A549 treated with ZK216348 at 1 μM for 4 hours (cell line): ENCODE measurements at places on chromosomes 6 and 20. TPM values are rescaled to one million over a fixed set of nuclear protein-coding genes. Genes with fewer than 3 reads are reported as not detected.

Gene TNNC2
- not detected in 5 replicates for total RNA-seq

Gene IYD
- total RNA-seq, result not detected in 5 replicates

Gene ARFGEF3
- total RNA-seq, result 0.45 to 0.61 TPM (median 0.48 TPM) in 5 replicates

Gene C20orf173
- not detected in 5 replicates for total RNA-seq

Gene SLC26A8
- total RNA-seq, result not detected in 5 replicates

Gene MCCD1
- not detected in 5 replicates for total RNA-seq

Gene CEP162
- 1.2 to 3.0 TPM (median 1.7 TPM) in 5 replicates for total RNA-seq

Gene CAP2
- 11.3 to 14.7 TPM (median 12.5 TPM) in 5 replicates for total RNA-seq

Gene GCLC
- total RNA-seq, result 94.9 to 158 TPM (median 115 TPM) in 5 replicates

Gene CABLES2
- total RNA-seq, result 4.0 to 6.1 TPM (median 5.5 TPM) in 5 replicates

Gene OPN5
- total RNA-seq, result not detected in 5 replicates

Gene ZDHHC14
- total RNA-seq, result 2.4 to 4.0 TPM (median 3.4 TPM) in 5 replicates

Gene PTGIS
- 0.04 TPM in 1 of 5 replicates, not detected in the others for total RNA-seq

Gene BHLHE23
- total RNA-seq, result not detected in 5 replicates

Gene PI16
- total RNA-seq, result not detected in 5 replicates

Gene TRIM27
- total RNA-seq, result 34.4 to 47.3 TPM (median 46.3 TPM) in 5 replicates

Gene GPLD1
- total RNA-seq, result 0.60 to 1.6 TPM (median 0.93 TPM) in 5 replicates

Gene SPATA25
- total RNA-seq, result 0.39 to 0.89 TPM (median 0.85 TPM) in 4 of 5 replicates, not detected in the other

Gene LPA
- 0.05 TPM in 1 of 5 replicates, not detected in the others for total RNA-seq

Gene ME1
- 35.8 to 44.2 TPM (median 37.6 TPM) in 5 replicates for total RNA-seq

Gene CFAP206
- total RNA-seq, result 0.50 to 0.62 TPM (median 0.54 TPM) in 5 replicates

Gene IL20RA
- not detected in 5 replicates for total RNA-seq

Gene MED20
- total RNA-seq, result 12.5 to 15.5 TPM (median 13.0 TPM) in 5 replicates

Gene KCNK5
- total RNA-seq, result 0.92 to 1.6 TPM (median 1.5 TPM) in 5 replicates

Gene EPHA7
- 0.04 to 0.09 TPM (median 0.06 TPM) in 5 replicates for total RNA-seq

Gene CST3
- total RNA-seq, result 221 to 423 TPM (median 396 TPM) in 5 replicates

Gene MOCS1
- total RNA-seq, result 1.7 to 2.0 TPM (median 1.9 TPM) in 5 replicates

Gene POM121L2
- not detected in 5 replicates for total RNA-seq
